ENCODE measurements at places on chromosomes 16 and 17.

- no peak for DNase-seq
These were observed 953 bp upstream of the NSMCE1 start for GRCh38 chr16:27269300-27270150.

DNA sequence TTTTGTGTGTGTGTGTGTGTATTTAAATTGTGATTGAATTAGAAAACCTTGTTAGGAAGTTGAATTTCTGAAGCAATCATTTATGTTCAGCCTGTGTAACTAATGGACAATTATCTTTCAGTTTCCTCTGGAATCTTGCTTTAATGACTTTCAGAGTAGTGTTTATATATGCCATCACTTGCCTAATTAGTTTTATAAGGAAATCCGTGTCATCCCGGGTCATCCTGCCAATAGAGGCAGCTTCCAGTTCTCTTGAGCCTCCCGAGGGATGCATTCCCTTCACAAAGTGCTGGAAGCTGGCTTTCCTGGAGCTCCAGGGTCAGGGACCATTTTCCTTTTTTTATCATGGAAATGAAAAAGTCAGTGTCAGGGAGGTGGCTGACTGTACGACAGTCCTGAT is 42.9 kb downstream of the PRKCA start:
- no peak for DNase-seq

GRCh38 chr16:88055356-88055755 is 104.1 kb downstream of the BANP start:
- DNase-seq: no peak

DNA sequence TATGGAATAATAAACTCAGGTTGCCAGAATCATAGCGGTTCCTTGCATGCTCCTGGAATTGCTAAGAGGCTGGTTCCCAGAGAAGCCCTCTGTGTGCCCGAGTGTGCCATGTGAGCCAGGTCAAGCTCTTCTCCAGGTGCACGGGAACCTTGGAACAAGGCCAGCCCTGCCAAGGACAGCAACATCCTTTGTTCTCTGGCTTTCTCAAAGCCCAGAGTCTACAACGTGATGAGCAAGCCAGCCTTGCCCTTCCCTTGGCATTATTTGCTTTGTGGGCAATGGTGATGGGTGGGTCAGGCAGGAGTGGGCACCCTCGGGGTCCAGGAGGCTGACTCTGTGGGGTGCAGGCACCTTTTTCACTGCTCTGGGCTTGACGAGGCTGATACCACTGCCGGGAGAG is 14.2 kb upstream of the SEC14L1 start:
- DNase-seq: no peak

GRCh38 chr17:67477687-67478086 is 100.6 kb downstream of the PITPNC1 start:
- DNase-seq: peak; percentile 68

- DNase-seq: no peak
These were observed 46.9 kb downstream of the TK2 start for GRCh38 chr16:66503030-66503429.

GRCh38 chr17:81131486-81132196 is 33.7 kb upstream of the PVALEF start:
- no peak for DNase-seq

- no peak for DNase-seq
These were observed 637 bp downstream of the DHRS11 start for GRCh38 chr17:36592316-36592715.

GRCh38 chr16:66541388-66542355 is 8.2 kb downstream of the TK2 start:
- no peak for DNase-seq

DNA sequence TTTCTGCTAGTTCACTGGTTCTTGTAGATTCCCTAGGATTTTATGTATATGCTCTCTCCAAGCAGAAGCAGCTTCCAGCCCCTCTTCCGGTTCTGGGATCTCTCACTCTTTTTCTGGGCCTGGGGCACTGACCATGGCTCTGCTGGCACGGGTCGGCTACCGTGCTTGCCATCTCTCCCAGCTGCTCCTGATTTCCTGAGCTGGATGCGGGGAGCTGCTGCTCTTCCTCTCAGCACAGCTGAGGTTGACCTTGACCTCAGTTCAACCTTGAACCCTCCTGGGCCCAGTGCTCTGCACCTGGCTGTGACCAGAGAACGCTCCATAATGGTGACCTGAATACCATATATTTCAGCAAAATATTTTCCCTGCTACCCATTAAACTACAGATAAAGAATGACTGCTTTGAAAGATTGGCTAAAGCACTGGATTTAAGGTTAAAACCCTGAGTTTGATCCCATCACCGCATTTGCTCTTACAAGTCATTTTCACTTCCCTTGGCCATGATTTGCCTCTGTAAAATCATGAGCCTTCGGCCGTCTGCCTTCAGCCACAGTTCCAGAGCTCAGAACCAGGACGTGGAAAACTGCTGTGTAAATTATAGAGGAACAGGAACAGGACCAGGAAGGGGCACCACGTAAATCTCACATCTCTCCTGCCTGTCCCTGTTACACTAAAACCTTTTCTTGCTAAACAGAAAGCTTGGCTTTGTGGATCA is 130.8 kb upstream of the CHMP6 start:
- no peak for DNase-seq

DNA sequence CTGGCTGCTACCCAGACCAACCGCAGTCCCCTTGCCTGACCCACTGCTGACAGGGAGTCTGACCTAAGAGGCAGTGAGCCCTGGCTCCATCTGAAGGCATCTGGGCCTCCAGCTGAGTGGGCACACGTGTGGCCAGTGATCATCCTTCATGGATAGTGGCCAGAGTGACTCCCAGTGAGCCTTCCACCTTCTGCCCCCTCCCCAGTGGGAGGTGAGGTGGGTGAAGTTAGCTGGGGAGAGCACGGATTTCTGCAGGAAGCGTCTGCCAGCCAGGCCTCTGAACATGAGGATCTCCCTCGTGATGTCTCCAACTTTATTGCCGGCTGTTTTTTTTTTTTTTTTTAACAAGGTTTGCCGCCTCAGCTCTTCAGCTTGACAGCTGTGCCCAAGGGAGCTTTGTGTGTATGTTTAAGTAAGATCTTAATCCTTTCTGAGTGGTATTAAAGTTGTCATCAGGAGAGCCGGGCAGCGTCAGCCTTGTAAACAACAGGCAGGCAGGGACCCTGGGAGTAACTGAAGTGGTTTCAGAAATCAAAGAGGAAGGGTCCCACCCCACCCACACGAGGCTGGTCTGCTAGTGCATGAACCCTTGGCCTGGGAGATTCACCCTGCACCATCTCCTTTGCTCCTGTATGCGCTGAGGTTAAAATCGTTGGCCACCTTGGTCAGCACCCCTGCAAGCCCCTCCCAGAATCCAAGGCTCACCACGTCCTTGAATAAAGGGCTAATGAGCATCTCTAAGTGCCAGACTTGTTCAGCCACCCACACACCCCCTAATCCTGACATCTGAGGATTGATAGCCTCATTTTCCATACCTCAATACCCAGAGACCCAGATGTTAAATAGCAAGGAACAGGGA is 33.3 kb downstream of the RHBDL3 start:
- no peak for DNase-seq

GRCh38 chr17:64073771-64074703 is 53.6 kb upstream of the ICAM2 start:
- DNase-seq: no peak

DNA sequence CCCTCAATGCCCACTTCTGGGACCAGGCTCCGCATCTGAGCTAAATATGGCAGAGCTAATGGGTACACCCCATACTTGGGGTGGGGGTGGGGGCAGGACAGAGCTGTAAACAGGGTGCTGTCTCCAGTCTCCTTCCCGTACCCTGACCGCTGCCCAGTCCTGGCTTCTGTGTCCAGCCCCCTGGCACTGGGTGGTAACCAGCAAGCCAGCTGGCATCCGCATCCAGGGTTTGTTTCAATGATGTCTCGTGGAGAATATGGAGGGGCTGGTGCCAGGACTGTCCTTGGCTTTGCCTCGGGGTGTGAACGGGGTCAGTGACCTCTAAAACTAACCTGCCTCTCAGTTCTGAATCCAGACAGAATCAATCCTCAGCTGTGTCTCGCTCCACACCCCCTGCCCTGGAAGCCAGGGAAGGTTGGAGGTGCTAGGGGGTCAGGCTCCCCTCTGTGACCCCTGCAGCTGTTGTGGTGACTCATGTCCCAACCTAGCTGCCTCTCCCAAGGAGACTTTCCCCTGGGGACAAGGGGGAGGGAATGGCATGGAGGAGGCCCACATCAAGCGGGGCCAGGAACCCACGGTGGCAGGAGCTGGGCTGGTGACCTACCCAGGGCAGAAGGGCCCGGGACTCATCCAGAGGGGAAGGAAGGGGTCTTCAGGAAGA is 1.5 kb upstream of the PNMT start:
- no peak for DNase-seq

DNA sequence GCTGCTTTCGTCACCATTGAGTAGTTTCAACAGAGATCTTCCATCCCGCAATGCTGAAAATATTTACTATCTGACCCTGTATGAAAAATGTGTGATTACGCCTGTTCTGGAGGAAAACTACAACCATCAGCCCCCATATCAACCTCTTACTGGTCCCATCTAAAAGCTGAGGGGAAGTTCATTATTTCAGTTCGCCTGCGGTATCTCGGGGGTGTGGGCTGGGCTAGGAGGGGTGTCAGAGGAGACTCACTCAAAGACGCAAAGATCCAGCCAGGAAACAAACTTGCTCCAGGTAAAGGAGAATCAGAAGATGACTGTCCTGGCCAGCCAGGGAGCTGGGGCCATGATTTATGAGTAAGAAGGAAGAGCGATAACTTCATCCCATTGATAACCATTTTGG is 13.7 kb downstream of the CACNG1 start:
- no peak for DNase-seq

DNA sequence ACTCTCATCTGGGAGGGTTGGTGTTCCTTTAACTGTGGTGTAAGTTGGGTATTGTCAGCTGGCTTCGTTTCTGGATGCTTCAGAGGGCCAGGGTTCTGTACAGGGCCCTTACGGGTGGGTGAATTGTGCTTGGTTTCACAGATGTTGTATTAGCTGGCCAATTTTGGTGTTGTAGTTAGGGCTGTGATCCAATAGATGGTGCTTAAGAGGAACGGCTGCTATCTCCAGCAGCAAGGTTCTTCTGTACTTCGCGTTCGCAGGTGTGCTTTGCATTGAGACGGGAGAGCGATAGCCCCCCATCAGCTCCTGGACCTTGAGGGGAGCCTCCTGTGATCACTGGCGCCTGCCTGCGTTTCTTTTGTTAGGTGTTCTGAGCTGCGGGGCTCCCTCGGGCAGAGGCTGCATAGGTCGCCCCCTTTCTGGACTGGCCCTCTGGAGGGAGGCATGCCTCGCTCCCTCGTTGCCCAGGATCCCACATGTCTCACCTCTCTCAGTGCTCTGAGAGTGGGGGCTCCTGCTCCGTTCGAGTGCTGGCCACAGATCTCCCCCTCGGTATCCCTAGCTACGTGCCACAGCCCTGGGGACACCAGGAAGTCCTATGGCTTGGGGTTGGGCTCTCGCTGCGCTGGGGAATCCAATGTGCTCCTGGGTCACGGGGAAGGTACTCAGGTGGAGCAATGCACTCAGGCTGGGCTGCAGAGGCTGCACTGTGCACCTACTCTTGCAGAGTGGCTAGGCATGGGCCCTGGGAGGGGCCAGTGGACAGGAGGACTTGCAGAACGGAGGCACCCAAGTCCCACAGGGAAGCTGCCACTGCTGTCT is 837 bp upstream of the PRDM7 start:
- peak; percentile 62 for DNase-seq

DNA sequence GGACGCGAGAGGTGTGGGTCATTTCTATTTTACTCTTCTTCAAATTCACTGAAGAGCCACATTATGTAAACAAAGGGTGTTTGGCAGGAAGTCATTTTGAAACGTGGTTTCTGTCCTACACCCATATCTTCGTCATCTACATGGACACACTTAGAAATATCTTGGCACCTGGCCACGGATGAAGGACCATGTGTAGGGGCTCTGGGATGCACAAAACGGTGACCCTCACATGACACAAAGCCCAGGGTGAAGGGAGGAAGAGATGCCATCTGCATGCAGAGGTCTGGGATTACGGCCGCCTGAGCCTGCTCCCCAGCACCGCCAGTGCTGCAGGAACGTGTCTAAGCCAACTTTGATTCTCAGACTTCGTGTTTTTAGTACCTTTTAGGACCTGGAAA is 130.2 kb upstream of the CHMP6 start:
- no peak for DNase-seq

GRCh38 chr16:49601576-49601975 is 228.0 kb downstream of the C16orf78 start:
- DNase-seq: no peak

DNA sequence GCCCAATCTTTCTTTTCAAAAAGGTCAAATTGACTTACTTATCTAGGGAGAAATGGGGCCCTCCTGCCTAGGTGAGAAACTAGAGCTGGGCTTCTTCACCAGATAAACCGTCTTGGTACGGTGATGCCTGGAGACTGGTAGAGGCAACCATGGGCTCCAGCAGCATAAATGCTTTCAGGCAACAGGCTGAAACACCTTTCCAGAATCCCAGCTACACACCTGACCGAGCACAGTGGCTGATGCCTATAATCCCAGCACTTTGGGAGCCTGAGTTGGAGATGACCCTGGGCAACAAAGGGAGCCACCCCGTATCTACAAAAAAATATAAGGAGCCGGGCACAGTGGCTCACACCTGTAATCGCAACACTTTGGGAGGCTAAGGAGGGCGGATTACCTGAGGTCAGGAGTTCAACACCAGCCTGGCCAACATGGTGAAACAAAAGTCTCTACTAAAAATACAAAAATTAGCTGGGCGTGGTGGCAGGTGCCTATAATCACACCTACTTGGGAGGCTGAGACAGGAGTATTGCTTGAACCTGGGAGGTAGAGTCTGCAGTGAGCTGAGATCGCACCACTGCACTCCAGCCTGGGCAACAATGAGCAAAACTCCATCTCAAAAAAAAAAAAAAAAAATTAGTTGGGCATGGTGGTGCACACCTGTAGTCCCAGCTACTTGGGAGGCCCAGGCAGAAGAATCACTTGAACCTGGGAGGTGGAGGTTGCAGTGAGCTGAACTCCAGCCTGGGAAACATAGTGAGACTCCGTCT is 8.0 kb downstream of the TRAF4 start:
- DNase-seq: no peak

DNA sequence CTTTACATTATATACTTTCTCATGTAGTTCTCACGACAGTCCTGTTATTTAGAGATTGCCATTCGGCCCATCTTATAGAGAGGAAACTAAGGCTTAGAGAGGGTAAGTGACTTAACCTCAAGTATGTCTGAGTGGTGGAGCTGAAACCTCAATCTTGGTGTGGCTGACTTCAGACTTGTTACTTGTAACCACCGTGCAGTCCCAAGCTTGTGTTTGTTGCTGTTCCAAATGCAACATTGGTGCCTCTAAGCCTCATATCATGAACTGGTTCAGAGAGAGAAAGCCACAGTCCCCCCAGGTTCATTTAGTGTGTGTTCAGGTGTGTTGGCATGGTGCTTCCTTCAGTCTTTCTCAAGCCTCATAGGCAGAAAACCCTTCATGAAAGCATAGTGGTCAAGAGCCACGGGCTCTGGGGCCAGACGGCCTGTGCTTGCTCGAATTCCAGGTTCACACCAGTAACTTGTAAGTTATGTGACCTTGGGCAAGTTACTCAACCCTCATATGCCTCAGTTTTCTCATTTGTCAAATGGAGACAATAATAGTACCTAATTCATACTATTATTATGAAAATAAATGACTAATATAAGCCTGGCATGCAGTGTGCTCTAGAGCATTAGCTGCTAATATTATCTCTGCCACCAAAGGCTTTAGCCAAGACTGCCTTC is 39.9 kb downstream of the CDH1 start:
- DNase-seq: peak; percentile 13

All from CD4-positive, alpha-beta T cell treated with Interleukin-2 at 100 ng/mL for 4 hours (primary cell).